ENCODE measurements at places on chromosomes 1 and 21. TPM values are rescaled to one million over a fixed set of nuclear protein-coding genes. Genes with fewer than 3 reads are reported as not detected.
A peak's percentile ranks its signal among the peaks of the same experiment; 100 is the strongest.

The TLR5 gene
- total RNA-seq, result not detected

The TAS1R3 gene
- total RNA-seq, result 0.10 TPM

The PHLDA3 gene
- total RNA-seq, result 107 TPM

The SOD1 gene
- total RNA-seq, result 301 TPM

The ODR4 gene
- 13.9 TPM for total RNA-seq

The NUDT4B gene
- total RNA-seq, result not detected

The SELENBP1 gene
- 8.3 TPM for total RNA-seq

The SORT1 gene
- 78.4 TPM for total RNA-seq

The ZNF648 gene
- not detected for total RNA-seq

The TAS1R1 gene
- 0.11 TPM for total RNA-seq

The OR2AK2 gene
- total RNA-seq, result not detected

The TFF2 gene
- total RNA-seq, result not detected

The S100A16 gene
- 270 TPM for total RNA-seq

The FLG gene
- 0.03 TPM for total RNA-seq

DNA sequence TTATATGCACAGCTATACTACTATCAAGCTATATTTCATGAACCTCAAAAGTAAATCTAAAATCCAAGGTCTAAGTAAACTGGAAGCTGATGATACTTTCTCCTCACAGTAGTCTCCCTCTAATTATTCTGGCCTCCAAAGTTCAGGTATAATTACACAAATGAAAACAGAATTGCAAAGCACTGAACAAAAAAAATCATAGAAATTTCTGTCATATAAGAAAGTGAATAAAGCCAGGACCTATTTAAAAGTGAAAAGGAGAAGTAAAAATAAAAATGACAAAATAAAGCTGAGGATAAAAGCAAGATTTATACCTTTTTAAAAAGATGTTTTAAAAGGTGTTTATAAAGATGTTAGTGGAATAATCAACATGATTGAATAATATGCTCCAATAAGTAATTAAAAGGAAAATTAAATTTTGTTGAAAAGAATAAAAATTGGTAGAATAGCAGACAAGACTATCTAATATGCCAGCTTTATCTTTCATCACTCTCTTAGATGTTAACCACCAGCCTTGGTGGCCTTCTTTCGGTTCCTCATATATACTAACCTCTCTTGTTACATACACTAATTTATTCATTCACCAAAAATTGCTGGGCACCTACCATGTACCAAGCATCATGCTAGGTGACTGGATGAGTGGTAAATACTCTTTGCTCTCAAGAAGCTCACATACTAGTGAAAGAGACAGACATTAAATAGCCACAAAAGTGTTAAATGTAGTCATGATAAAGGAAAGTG, 25.1 kb downstream of the SHCBP1L start:
- DNase-seq, result no peak
- no peaks in the 10 kb centered on the region for H3K4me1 ChIP-seq
- no peaks in the 10 kb centered on the region for H3K36me3 ChIP-seq
- no peak overlapping the region for H3K4me3 ChIP-seq
- peaks cover 7% of the 10 kb centered on the region for H3K27me3 ChIP-seq

DNA sequence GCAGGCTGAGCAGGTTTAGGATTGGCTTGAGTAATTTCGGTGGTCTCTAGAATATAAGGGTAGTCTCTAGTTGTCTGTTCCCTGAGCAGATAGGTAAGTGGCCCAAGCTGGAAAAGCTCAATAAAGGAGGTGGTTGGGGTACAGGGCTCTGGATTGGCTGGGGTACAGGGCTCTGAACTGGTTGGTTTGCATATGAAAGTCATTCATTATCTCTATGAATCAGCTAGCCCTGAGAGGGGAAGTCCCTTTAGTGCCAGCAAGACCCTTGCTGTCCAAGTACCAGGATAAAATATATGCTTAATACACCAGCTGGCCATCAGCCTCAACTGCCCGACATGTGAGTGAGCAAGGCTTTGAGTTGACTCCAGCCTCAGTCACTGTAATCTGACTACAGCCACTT, 93.0 kb downstream of the ZBTB18 start:
- H3K27ac ChIP-seq, result no peak overlapping the region
- peaks cover 12% of the 10 kb centered on the region for H3K4me1 ChIP-seq
- H3K27me3 ChIP-seq, result no peaks in the 10 kb centered on the region

GRCh38 chr1:234241941-234242490, 131.2 kb upstream of the COA6 start:
- no peak overlapping the region for H3K4me3 ChIP-seq
- H3K36me3 ChIP-seq, result no peaks in the 10 kb centered on the region
- no peaks in the 10 kb centered on the region for H3K4me1 ChIP-seq
- H3K27me3 ChIP-seq, result no peaks in the 10 kb centered on the region
- no peak overlapping the region for H3K27ac ChIP-seq

DNA sequence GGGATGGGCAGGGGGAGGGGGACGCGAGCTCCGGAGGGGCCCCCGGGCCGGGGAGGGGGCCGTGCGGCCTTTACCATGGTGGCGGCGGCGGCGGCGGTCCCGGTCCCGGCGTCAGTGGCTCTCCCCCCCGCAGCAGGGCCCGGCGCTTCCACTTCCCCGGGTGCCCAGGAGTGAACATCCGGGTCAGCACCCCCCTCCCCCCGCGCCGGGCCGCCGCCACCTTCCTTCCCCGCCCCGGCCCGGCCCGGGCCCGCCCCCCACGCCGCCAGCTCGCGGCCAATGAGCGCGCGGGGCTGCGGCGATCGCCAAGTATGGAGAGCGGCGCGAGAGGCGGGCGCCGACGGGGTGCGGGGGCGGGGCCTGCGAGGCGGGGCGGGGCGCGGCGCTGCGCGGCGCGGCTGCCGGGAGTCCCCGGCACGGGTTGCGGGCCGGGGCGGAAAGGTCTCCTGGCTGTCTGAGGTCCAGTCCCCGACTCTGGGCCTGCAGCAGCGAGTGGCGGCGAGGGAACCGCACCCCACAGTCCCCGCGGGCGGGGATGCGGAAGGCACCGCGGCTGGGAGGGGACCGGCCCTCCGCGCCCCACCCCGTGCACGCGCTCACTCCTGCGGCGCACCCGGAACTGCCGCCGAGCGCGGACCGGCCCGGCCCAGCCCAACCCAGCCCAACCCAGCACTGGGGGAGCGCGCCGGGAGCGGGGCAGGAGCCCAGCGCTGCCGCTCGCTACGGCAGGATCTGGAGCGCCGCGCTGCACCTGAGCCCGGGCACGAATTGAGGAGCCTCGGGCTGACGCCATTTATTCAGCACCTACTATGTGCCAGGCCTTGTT, at the start of gene CAPZB:
Gene CAPZB, minus strand, starts transcription at position 178 of the 826 bp plus-strand sequence. Its CDS starts 101 bp downstream, at position 77.
- H3K4me1 ChIP-seq, result peaks cover 59% of the 10 kb centered on the region
- peak within 1 kb of the TSS; percentile 88 for H3K27ac ChIP-seq
- DNase-seq, result peak; percentile 75
- peaks cover 1% of the 10 kb centered on the region for H3K27me3 ChIP-seq
- H3K4me3 ChIP-seq, result peak within 1 kb of the TSS; percentile 97
- H3K36me3 ChIP-seq, result peaks cover 21% of the 10 kb centered on the region

- no peaks in the 10 kb centered on the region for H3K4me1 ChIP-seq
- H3K36me3 ChIP-seq, result no peaks in the 10 kb centered on the region
- H3K27ac ChIP-seq, result no peak overlapping the region
- H3K4me3 ChIP-seq, result no peak overlapping the region
These were observed 66.0 kb upstream of the SCYL3 start for GRCh38 chr1:169959686-169960085.

GRCh38 chr21:45695086-45695485, 51.6 kb downstream of the PCBP3 start:
- peaks cover 19% of the 10 kb centered on the region for H3K27me3 ChIP-seq
- no peak overlapping the region for H3K4me3 ChIP-seq
- peaks cover 14% of the 10 kb centered on the region for H3K4me1 ChIP-seq
- H3K36me3 ChIP-seq, result no peaks in the 10 kb centered on the region

- H3K4me1 ChIP-seq, result peaks cover 56% of the 10 kb centered on the region
- peaks cover 5% of the 10 kb centered on the region for H3K36me3 ChIP-seq
- H3K4me3 ChIP-seq, result peak overlapping the region; percentile 6
- DNase-seq, result no peak
These were observed 67.5 kb upstream of the DUSP10 start for GRCh38 chr1:221809091-221810029.

DNA sequence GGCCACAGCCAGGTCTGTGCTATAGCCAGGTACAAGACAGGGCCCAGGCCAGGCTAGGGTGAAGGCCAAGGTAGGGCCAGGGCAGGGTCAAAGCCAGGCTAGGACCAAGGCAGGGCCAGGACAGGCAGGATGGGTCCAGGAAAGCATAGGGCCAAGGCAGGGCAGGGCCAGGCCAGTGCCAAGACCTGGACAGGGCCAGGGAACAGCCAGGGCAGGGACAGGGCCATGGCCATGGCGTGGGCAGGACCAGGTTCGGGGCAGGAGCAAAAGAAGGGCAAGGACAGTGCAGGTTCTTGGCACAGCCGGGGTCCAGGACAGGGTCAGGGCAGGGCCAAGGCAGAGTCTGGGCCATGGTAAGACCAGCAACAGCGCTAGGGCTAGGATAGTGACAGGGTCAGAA, 153.4 kb downstream of the LIPI start:
- peaks cover 10% of the 10 kb centered on the region for H3K4me1 ChIP-seq
- no peak overlapping the region for H3K4me3 ChIP-seq
- peaks cover 2% of the 10 kb centered on the region for H3K27me3 ChIP-seq
- no peak for DNase-seq

DNA sequence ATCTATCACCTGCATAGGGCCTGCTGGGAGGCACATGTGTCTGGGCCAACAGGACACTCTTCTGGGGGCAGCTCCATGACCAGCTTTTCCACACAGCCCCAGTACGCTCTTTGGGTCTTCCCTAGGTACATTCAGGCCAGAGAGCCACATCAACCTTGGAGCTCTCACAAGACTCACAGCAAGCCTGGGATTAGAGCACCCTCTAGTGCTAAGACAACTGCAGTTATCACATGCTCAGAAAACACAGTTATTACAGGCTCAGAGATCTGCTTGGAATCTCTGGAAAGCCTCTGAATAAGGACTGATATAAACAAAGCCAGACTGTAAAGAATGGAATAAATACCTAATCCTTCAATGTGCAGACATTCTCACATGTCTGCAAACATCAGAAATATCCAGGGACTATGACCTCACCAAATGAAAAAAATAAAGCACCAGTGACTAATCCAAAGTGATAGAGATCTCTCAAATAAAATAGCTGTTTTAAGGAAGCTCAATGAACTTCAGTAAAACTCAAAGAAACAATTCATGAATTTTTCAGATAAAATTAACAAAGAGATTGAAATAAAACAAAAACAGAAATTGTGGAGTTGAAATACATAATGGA, 563.9 kb upstream of the NR5A2 start:
- H3K4me3 ChIP-seq, result no peak overlapping the region
- peaks cover 10% of the 10 kb centered on the region for H3K4me1 ChIP-seq
- peak; percentile 73 for DNase-seq
- no peak overlapping the region for H3K27ac ChIP-seq
- H3K36me3 ChIP-seq, result no peaks in the 10 kb centered on the region

GRCh38 chr1:53913352-53914033, 19.5 kb downstream of the DIO1 start:
- H3K4me3 ChIP-seq, result no peak overlapping the region
- DNase-seq, result no peak
- peaks cover 9% of the 10 kb centered on the region for H3K4me1 ChIP-seq
- H3K36me3 ChIP-seq, result no peaks in the 10 kb centered on the region

DNA sequence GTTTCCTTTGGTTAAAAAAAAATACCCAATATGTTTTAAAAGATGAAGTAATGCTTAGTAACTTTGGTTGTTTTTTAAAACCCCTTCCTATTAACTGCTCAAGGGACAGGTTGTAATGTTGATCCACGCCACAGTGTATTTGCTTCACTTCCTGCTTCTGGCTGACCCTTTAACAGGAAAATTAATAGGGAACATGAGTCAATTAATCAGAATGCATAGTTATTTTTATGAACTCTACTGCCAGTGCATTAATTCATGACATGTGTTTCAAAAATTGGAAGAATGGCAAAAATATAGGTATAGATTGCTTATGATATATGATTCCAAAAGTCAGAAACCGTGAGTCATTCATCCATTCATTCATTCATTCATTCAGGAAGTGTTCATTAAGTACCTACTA, 204.8 kb downstream of the SETD4 start:
- H3K4me1 ChIP-seq, result peaks cover 48% of the 10 kb centered on the region
- DNase-seq, result peak; percentile 43
- H3K27ac ChIP-seq, result no peak overlapping the region
- peaks cover 2% of the 10 kb centered on the region for H3K27me3 ChIP-seq
- no peak overlapping the region for H3K4me3 ChIP-seq

GRCh38 chr1:162248854-162249535, 127.7 kb downstream of the SPATA46 start:
- peaks cover 13% of the 10 kb centered on the region for H3K27me3 ChIP-seq
- DNase-seq, result no peak
- H3K27ac ChIP-seq, result no peak overlapping the region
- no peak overlapping the region for H3K4me3 ChIP-seq
- no peaks in the 10 kb centered on the region for H3K36me3 ChIP-seq

DNA sequence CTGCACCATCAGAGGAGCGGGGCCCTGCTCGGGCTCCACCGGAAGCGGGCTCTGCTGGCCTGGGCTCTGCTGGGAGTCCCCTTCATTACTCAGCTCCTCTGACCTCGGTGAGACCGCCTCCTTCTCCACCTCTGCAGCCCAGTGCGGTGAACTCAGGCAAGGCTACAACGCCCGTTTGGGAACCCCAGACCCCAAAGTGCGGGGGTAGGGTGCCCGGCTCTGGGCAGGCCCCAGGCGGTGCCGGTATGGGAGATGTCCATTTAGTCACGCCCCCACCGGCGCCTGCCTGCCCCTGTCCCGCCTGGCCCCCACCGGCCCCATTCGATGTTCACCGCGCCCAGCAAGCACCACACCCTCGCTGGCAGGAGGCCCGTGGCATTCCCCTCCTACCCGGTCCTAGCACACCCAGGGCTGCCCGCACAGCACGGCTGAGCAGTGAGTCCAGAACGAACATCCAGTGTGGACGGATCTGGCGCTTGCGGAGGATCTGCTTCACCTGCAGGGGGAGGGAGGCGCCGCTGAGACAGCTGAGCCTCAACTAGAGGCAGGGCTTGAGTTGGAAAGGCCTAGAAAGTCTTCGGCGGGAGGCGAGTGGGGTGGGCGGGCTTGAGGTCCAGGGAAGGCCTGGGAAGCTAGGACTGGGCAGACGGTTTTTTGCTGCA, 10.0 kb downstream of the MAP3K6 start:
- no peak for DNase-seq
- H3K4me1 ChIP-seq, result no peaks in the 10 kb centered on the region
- H3K36me3 ChIP-seq, result peaks cover 28% of the 10 kb centered on the region
- H3K4me3 ChIP-seq, result no peak overlapping the region
- no peak overlapping the region for H3K27ac ChIP-seq

DNA sequence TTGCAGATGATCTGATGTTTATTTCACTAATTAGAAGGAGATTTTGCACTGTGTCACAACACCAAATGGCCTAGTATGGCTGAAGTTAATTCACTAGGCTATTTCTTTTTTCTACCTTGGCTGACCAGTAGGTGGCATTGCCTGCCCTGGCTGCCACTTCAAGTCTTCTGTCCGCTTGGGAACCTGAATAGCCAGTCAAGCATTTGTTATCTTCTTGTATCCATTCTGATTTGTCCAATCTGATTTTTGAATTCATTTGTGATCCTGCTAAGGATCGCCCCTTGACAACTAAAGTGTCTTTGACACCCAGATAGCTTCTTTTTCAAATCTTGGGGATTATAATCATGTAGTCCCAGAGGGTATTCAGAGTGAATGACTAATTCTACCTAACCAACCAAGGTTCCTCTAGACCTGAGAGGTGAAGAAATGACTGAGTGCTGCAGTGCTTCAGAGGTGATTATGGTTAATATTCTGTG, 99.4 kb downstream of the GIPC2 start:
- H3K27ac ChIP-seq, result no peak overlapping the region
- DNase-seq, result peak; percentile 68
- no peak overlapping the region for H3K4me3 ChIP-seq
- peaks cover 47% of the 10 kb centered on the region for H3K4me1 ChIP-seq
- H3K27me3 ChIP-seq, result no peaks in the 10 kb centered on the region
- H3K36me3 ChIP-seq, result peaks cover 6% of the 10 kb centered on the region

GRCh38 chr1:116024626-116025025, 48.3 kb downstream of the SLC22A15 start:
- no peak overlapping the region for H3K27ac ChIP-seq
- H3K4me1 ChIP-seq, result peaks cover 5% of the 10 kb centered on the region
- no peaks in the 10 kb centered on the region for H3K27me3 ChIP-seq
- H3K36me3 ChIP-seq, result no peaks in the 10 kb centered on the region
- DNase-seq, result no peak

Data from HFFc6 (cell line).